Liver (tissue), 10 donors: ENCODE measurements at places on chromosomes 7 and 10.

- DNase-seq, result no peak
These were observed 299.8 kb downstream of the KLF6 start for GRCh38 chr10:3485057-3485686.

DNA sequence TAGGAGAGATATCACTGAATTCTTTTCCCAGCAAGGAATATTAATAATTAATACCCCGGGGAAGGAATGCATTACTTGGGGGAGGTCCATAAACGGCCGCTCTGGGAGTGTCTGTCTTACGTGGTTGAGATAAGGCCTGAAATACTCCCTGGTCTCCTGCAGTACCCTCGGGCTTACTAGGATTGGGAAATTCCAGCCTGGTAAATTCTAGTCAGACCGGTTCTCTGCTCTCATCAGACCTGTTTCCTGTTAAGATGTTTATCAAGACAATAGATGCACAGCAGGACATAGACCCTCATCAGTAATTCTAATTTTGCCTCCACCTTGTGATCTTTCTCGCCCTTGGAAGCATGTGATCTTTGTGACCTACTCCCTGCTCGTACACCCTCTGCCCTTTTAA is 162.8 kb upstream of the KCND2 start:
- no peak for DNase-seq

- DNase-seq, result no peak
These were observed 274.0 kb downstream of the CSTF2T start for GRCh38 chr10:51425431-51425830.

DNA sequence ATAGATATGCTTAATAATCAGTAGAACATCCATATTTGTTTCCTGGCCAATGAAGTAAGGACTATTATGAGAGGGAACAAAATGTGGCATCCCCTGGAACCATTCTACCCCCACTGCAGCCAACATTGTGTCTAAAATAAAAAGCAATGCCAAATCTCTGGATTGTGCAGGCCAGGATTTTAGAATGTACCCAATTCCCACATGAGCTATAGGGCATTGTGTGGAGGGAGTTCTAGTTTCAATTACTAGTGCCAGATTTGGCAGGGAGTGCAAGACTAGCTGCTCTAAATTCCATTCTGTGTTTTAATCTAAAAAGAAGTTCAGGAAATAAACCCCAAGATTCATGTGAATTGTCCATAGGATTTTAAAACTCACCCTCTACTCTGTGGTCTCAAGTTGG is 112.3 kb downstream of the HGF start:
- no peak for DNase-seq

- DNase-seq, result no peak
These were observed 54.8 kb downstream of the GPR141 start for GRCh38 chr7:37738321-37738720.
